ENCODE measurements at places on chromosomes 12 and 14.

GRCh38 chr14:64209444-64210131, 84.6 kb downstream of the ESR2 start:
- DNase-seq: no peak

DNA sequence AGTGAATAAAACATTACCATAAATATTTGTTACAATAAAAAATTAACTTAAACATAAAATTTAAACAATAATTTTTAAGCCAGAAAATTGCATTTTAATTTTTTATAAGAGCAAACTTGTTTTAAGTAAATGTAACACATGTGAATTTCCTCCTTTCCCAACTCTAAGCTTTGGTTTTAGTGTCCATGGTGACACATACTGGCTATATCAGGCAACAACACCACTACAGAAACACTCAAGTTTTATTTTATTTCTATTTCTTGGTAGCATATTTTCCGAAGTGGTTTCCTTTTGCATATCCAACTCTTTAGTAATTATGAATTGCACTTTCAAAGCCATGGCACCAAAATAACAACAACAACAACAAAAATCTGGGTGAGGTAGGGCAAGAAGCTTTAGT, 2.2 kb downstream of the NELL2 start:
- DNase-seq: no peak

- no peak for DNase-seq
Observed at GRCh38 chr12:127717278-127717677, 549.7 kb upstream of the TMEM132C start.

DNA sequence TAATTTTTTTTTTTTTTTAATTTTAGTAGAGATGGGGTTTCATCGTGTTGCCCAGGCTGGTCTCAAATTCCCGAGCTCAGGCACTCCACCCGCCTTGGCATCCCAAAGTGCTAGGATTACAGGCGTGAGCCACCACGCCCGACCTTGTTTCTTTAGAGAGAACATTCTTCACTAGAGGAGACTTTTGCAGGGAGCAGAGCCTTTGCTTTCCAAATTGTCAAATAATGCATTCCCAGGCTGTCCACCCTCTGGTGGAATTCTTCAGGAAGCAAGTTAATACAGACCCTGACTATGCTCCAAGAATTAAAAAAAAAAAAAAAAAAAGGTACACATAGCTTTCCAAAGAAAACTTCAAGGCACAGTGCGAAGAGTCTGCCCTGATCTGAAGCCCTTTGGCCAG, 6.8 kb downstream of the ALDH1L2 start:
- no peak for DNase-seq

DNA sequence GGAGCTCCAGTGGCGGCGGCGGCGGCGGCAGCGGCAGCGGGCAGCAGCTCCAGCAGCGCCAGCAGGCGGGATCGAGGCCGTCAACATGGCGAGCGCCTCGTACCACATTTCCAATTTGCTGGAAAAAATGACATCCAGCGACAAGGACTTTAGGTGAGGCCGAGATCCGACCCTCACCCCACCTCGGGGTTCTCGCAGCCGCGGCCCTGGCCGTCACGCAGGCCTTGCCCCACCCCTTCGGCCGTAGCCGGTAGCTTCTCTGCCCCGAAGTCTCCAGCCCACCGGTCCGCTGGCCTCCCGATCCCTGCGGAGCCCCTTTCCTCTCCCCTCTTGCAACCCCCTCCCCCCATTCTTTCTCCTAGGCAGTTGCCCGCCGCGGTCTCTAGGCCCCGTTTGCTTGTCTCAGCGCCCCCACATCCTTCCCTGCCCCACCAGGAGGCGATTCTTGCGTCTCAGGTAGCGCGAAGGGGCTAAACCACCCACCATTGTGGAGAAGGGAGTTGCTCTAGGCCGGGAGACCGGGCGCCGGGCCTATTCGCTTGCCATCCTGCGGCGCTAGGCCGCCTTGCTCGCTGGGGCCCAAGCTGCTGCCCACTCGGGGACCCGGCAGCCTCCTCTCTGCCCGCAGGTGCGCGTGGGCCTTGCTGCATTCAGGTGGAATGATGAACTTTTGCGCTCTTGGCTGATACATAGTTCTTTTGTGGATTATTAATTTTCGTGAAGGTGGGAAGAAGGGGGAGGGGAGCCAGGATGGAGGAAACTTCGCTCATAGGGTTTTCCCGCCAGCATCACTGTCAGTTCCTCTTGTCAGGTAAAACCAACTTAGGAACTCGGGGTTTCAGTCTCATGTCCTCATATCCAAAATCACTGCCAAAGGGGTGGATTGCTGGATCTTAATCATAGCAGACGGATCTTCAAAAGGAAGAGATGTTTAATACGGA, 745 bp downstream of the CAND1 start:
- DNase-seq: peak; percentile 29

DNA sequence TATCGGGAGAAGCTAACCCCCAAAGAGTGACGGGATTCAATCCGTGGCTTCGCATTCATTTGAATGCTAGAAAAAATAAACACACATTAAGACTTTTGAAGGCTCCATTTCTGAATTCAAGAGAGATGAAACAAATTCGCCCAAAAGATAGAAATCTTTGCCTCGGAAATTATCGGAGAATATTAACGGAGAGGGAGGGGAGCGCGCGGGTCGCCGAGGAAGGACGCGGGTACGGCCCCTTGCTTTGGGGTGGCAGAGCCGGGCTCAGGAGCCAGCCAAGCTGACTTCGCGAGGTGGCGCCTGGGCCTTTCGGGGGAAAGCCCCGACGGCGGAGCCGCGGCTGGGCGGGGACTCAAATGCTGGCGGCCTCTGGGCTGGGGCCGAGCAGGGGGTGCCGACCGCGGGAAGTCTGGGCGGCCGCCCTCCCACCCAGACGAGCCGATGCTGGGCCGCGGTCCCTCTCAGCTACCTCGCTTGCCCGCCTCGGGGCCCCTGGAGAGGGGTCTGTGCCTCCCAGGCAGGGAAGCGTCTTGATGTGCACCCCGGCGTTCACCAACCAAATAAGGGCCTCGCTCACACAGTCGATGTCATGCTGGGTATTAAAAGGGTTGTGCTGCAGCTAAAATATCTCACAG, 14.7 kb downstream of the NKX2-1 start:
- DNase-seq: no peak

GRCh38 chr12:130695061-130695460, 21.0 kb downstream of the RIMBP2 start:
- no peak for DNase-seq

DNA sequence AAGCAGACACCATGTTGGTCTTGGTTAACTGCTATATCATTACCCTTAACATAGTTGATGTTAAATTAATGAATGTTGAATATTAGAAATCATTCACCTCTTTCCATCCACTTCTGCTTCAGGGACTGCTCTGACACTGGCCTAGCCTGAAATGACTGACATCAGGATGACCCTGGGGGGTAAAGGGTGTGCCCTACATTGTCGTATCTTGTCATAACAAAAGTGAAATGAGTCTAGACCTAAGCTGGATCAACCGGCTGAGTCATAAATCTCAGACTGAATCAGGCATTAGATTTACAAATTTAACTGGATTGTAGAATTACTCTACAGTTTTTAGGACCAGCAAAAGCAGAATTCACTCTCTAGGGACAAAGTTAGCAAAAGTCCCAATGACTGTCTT, 35.3 kb downstream of the KICS2 start:
- no peak for DNase-seq

DNA sequence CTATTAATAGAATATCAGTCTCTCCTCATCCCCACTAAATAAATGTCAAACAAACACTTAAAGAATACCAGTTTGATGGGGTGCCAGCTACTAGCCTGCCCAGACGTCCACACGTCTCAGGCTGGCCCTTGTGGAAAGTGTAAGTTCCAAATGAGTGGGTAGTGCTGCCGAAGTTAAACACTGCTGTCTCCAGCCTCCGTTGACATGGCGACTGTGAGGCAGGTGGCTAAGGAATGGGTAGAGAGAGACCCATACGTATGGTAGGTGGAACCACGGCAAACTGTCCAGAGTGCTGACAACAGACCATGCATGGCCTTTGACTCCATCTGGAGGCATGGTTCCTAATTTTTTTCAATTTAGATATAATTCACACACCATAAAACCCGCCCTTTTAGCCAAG, 37.9 kb downstream of the PITPNM2 start:
- no peak for DNase-seq

DNA sequence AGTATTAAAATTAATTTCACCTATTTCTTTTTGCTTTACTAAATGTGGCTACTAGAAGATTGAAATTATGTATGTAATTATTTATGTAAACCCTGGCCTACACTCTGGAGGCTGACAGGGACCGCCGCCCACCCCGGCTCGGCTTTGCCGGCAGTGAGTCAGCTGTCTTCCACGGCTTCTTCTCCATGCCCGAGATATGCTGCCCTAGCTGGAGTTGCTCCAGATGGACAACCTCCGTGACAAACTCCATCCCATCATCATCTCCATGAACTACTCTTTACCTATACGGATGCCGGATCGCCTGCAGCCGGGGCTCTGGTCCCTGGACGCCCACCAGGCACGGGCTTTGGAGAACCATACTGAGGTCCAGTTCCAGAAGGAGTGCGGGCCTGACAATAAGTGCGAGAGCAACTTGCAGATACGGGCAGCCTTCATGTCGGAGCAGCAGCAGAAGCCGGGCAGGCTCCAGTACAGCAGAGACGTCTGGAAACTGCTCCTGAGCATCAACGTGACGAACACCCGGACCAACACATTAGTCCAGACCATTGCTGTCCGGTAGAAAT, 86.9 kb upstream of the NID2 start:
- no peak for DNase-seq

All from activated T-helper 1 cell treated with anti-CD3 and anti-CD28 coated beads, Interleukin-12 subunit alpha, Interleukin-12 subunit beta, Interleukin-2, Interleukin-4 antibody, amounts not matched to agents 30 ng/mL and 10 ng/mL and 1 ng/mL, durations not matched to agents 14 hours and 24 hours and 36 hours (primary cell).